ENCODE measurements at places on chromosomes 2 and 18.

GRCh38 chr2:82013641-82014040 is 1709.1 kb upstream of the LRRTM1 start:
- no peak for DNase-seq

DNA sequence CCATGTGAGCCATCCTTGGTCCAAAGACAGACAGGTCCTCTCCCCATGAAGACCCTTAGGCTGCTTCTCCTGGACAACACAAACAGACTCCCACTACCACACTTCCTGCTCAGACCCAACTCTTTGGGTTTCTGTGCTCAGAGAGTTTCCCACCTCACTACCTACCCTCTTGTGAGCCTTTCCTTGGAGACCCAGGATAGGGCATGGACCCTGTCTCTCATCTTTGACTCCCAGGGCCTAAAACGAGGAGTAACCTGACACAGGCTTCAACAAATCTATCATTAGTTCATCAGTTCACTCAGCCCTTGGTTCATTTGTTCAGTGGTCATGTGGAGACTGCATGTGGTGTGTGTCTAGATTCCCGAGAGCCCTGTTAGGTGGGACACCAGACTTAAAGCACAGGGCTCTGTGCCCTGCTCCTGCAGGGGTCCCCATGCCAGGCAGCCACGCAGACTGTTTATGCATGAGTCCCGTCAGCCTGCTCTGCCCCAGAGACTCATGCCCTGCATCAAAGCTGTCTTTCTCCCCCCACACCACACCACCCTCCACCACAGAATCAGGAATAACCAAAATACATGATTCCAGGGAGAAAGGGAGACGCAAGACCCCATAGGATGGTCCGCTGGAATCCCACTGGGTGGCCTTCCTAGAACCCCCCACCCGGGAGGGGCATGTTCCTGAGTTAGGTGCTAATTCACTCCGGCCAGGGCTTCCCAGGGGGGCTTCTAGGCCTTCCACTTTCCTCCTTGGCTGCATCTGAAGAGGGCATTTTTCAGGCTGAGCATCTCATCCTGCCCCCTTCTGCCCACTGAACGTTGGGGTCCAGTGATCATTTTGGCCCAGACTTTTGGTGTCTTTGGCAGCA is 100.2 kb upstream of the TEX51 start:
- no peak for DNase-seq

GRCh38 chr2:101971836-101972235 is 19.9 kb upstream of the IL1R2 start:
- DNase-seq: no peak

DNA sequence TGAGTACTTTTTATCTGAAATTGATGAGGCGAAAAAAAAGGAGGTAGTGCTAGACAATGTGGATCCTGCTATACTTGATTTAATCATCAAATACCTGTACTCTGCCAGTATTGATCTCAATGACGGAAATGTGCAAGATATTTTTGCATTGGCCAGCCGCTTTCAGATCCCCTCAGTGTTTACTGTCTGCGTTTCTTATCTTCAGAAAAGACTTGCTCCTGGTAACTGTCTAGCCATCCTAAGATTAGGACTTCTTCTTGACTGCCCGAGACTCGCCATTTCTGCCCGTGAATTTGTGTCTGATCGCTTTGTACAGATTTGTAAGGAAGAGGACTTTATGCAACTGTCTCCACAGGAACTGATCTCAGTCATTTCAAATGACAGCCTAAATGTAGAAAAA is 453 bp downstream of the KLHL41 start:
- no peak for DNase-seq

DNA sequence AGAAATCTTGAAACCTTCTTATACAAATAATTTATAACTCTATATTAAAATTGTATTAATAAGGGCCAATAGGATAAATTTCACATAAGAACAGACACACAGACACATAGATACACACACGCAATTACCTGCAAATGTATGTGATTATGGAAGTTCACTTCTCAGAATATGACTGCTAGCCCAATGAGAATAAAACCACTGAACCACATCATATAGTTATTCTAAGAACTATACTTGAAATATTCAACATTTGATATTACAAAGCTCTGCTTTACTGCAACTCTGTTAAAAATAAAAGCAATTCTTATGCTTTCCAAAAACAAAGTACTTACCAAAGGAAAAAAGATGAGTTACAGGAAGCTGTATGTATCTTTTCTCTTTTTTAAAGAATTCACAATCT is 51.1 kb downstream of the PGAP1 start:
- DNase-seq: no peak

DNA sequence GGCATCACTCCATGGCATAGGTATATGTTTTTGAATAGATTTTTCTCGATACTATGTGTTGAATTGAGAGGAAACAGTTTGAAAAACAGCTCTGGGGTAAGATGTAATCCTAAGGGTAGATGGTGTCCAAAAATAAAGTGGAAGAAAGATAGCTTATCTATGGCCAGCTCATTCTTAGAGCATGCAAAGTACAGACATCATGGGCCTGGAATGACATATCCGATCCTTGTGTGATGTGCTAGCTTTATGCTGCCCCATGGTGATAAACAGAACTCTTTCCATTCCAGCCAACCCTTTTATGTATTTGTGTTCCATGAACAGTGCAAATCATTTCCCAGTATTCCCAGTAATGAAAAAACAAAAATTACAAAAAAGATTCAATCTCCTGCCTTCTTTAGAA is 390.2 kb upstream of the NXPH2 start:
- no peak for DNase-seq

DNA sequence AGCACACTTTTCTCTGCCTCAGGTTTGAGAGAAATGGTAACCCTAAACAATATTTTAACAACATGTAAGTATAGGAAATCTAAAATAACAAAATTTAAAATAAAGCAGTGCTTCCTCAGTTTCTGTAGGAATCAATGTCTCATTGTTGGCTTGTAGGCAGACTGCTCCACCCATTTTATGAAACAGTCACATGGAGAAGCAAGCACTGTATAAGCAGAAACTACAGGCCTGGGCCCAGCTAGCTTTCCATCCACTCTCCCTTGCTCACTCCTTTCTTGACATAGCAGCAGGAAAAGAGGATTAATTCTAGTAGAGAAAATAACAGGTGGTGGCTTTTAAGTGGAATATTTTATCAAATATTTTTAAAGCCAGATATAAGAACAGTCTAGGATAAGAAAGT is 97.2 kb downstream of the PLEKHM3 start:
- DNase-seq: no peak

DNA sequence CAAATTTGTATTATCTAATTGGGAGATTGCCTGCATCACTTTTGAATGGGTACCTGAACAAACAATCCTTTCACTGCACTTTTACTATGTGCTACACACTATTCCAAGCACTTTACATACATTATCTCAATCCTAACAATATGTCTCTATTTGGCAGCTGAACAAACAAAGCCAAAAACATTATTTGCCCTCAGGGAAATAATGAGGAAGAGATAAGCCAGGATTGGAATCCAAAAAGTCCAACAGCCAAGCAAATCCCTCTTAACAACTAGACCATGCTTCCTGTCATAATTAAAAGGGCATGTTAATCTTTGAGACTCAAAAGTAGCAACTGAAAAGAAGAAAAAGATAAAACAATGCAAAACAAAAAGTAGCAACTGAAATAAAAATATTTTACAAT is 32.1 kb downstream of the RPRD1A start:
- no peak for DNase-seq

DNA sequence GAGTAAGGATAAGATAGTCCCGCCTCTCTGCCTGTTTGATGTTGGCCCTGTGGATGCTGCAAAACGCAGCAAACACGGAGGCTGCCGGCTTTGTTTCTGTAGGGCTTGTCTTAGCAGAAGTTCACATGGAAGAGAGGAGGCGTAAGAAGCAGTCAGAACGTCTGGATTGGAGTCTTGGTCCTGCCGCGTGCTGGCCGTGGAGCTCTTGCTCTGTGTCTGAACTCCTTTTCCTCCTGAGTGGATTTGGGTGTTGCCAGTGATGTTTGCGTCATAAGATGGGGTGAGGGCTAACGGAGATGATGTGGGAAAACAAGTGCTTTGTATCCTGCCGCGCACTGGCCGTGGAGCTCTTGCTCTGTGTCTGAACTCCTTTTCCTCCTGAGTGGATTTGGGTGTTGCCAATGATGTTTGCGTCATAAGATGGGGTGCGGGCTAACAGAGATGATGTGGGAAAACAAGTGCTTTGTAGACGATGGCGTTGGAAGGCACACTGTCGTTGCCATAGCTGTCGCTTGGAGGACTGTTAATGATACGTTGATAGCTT is 240.9 kb downstream of the AGAP1 start:
- DNase-seq: no peak

DNA sequence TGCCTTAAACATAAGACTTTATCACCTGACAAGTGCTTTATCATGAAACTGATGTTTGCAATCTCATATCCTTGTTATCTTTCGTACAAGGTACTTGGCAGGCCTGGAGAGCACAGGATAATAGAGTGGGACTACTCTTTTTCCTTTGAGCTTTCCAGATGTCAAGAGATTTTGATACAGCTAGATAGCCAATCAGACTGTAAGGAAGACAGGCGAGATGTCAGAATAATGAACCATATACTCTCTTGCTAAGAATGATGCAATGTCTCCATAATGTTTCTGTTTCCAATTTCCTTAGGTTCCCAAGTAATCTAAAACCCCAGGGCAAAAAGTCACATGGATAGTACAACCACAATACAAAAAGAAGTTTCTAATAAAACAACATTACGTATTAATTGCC is 313.1 kb downstream of the PDE11A start:
- DNase-seq: no peak

DNA sequence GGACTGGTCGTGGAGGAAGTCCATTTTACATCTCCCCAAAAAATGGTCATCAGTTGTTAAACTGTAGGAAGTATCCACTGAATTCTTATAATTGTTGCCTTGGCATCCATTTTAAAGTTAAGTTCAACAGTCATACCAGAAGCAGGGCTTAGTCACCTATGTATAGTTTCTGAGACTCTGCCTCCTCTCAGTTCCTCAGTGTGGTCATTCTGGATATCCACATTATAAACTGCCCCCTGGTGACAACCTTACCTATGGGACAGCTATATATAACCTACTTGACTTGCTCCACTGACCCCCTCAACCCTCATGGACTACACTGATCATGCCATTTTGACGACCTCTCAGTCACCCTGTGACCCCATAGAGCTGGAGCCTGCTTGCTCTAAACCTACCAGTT is 617.0 kb downstream of the LRP1B start:
- DNase-seq: no peak

DNA sequence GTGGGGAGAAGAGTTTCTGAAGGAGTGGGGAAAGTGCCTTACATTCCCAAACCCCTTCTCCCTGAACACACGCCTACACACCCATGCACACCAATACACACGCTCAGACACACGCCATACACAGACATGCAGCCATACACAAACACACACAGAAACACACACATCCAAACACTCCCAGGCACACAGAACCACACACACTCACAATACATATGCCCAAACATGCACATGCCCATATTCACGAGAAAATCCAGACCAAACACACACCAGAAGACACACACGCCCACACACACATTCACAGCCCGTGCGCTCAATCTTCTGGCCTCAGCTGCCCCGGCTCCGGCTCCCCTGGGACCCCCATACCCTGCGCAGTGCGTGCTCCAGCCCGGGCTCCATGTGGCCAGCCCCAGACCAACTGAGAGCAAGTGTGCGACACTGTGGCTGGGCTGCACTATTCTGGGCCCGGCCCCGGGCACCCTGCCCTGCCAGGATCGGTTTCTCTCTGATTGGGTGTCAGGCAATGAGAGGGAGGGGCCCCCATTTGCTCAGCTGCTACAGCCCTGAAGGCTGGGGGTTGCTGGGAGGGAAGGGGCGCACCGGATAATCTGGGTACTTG is at the start of gene PRKAG3:
PRKAG3 (minus strand) TSS at position 426 of the 613 bp plus-strand sequence.
- no peak for DNase-seq

DNA sequence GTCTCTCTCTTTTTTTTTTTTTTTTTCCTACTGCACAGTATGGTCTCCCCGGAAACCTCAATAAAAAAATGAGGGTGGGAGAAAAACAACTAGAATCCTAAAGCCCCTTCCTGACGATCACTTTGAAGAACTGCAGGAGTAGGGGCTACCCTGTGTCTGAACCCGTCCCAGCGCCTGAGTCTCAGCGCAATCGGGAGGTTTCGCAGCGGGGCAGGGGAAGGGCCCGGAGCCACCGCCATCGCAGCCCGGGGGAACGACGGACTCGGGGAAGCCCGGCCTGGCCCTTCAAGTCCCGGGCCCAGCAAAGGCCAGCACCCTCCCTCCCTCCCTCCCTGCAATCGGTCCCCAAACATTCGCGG is 411 bp downstream of the NARS1 start:
- no peak for DNase-seq

DNA sequence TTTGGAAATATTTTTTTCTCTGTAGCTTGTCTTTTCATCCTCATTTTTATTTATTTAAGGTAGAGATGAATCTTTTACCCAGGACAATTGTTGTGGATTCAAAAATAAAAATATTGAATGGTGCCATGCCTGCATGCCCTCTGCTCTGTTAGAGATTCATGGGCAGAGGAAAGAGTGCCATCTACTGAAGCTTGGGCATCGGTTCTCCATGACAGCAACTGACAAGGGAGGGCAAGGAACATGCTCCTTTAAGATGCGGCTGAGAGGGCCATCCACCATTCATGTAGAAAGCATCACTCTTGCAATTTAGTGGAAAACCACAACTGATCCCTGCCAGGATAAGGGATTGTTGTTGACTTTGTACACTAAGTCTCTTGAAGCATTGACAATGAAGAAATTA is 79.9 kb downstream of the PARD3B start:
- DNase-seq: no peak

DNA sequence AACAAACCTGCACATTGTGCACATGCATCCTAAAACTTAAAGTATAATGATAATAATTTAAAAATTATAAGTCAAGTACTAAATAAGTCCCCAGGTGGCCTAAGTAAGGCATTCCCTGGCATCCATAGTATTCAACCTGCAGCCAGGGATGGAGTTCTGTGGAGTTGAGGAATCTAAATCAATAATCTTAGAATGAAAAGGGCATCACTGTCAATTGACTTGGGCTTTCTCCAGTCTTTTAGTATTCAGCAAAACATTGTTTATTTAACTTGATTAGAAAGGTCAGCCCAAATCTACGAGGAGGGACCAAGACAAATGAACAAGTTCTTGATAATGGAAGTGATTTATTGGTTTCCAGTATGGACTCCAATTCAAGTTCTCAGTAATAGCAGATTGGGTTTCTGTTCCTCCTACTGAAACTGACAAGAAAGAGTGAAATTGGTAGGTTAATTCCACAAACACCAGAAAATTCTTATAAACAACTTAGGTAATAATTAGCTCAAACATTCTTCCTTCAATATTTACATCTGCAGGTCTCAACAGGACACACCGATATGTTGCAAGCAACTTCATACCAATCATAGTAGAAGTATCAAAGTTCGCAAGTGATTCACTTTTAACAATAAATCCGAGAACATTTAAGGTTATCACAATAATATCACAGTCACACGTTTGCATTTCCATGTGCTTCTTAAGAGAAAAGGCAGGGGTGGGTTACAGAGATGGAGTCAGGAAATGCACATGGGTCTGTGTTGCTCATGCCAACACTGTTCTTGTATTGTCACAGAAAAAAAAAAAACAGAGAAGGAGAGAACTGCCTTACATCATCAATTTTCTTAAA is 51.7 kb upstream of the EHBP1 start:
- DNase-seq: no peak

Data from stimulated activated CD8-positive, alpha-beta memory T cell treated with anti-CD3 and anti-CD28 coated beads, Interleukin-15, amount 100 ng/mL, for 4 hours (primary cell).